ENCODE measurements at places on chromosomes 12 and 14.

GRCh38 chr12:57242691-57243454, 8.1 kb downstream of the STAC3 start:
- no peak for DNase-seq

- DNase-seq, result no peak
These were observed 6.1 kb downstream of the CCDC184 start for GRCh38 chr12:48189331-48190125.

GRCh38 chr14:58977366-58977765, 211.1 kb upstream of the DAAM1 start:
- no peak for DNase-seq

DNA sequence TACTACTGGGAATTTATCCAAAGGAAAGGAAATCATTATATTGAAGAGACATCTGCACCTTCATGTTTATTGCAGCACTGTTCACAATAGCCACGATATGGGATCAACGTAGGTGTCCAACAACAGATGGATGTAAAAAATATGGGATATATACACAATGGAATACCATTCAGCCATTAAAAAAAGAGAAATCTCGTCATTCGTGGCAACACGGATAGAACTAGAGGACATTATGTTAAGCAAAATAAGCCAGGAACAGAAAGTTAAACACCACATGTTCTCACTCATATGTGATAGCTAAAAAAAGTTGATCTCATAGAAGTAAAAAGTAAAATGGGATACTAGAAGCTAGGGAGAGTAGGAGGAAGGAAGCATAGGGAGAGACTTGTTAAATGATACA, 82.9 kb upstream of the CLMN start:
- DNase-seq, result no peak

DNA sequence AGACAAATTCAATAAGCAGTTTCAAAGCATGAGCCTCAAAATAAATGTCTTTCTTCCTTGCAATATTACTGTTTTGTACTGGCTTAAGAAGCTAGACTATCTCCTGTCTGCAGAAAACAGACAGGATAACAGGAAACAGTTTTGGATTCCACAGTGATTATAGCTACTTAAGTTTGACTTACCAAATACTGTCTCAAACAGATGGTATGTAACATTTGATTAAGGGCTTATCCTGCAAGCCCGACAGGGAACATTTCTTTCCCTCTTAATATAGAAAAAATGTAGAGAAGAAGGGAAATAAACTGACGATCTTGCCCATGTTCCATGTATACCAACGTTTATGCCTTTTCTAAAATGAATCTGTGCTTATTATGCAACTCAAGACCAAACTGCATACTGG, 179.9 kb upstream of the EEA1 start:
- DNase-seq, result no peak

- peak; percentile 62 for DNase-seq
These were observed 11.9 kb upstream of the TMEM119 start for GRCh38 chr12:108609537-108610335.

DNA sequence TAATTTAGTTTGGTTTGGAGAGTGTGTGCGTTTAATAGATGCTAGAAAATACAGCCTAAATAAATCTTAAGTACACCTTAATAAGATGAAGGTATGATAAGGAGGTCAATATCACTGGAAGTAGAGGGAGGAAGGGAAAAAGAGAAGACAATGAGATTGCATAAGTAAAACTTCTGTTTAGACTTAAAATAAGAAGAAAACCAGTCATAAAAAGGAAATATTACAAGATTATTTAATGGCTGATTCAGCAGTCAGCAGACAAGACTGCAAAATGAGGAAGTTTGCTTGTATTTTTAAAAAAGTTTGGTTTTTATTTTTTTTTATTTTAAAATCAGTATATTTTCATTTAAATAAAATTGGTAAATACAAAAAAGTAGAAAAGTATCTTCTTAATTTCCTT, 3.2 kb downstream of the SLC38A6 start:
- DNase-seq, result no peak

- no peak for DNase-seq
These were observed 85.2 kb upstream of the MAX start for GRCh38 chr14:65187421-65188049.

DNA sequence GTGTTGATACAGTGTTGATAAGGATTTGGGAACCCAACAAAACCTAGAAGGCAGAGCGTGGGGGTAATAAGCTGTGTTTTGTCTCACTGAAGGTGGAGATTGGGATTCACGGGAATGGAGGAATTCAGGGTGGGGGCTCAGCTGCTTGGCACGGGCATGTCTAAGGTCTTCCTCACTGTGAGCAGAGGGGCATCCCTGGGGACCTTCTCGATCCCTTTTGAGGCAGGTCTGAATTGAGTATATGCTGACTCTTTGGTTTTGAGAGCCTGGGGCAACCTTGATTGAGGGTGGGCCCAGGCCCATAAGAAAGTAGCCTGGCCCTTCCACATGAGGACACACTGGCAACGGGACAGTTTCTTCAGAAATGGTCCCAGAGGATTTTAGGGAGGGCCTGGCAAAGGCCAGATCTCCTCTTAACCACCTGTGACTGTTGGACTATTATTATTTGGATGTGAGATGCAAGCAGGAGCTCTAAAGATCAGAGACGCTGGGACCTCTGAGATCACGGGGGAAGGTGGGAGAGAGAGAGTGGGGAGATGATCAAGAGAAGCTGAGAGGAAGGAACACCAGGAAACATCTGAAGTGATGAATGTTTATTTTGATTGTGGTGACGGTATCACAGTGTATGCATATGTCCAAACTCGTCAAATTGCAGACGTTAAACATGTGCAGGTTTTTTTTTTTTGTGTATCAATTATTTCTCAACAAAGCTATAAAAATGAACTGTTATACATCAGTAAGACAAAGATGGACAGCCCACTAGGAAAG, 48.4 kb downstream of the SMIM41 start:
- no peak for DNase-seq
